ENCODE measurements at places on chromosomes 3 and 15.

DNA sequence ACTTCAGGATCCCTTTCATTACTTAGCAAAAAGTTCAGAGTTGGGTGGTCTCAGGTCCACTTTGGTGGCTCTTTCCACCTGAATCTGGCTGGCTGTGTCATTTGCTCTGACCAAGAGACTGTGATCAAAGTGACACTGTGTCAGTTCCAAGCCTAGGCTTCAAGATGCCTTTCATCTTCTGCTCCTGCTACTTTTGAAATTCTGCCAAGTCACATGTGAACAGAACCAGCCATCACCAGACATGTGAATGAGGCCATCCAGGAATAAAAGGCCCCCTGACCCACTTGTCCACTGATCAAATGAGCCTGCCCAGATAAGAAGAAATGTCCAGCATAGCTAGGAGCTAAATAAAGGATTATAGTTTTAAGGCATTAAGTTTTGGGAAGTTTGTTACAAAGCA, 132.2 kb downstream of the OSBPL10 start:
- DNase-seq = no peak

- no peak for DNase-seq
Observed at GRCh38 chr3:46383211-46383950, 12.6 kb downstream of the CCR5 start.

- peak; percentile 36 for DNase-seq
Observed at GRCh38 chr3:161221806-161222600, 892 bp downstream of the NMD3 start.

- no peak for DNase-seq
Observed at GRCh38 chr15:65004993-65005392, 15.3 kb upstream of the SPG21 start.

GRCh38 chr15:45129651-45130129, at the start of the genes DUOX1 and DUOXA1:
Gene DUOX1, plus strand, starts transcription at chr15:45129994. Its CDS starts 1,973 bp downstream, at chr15:45131967.
Gene DUOXA1, minus strand, starts transcription at chr15:45129879. Its CDS starts 6,865 bp downstream, at chr15:45123014.
- no peak for DNase-seq

DNA sequence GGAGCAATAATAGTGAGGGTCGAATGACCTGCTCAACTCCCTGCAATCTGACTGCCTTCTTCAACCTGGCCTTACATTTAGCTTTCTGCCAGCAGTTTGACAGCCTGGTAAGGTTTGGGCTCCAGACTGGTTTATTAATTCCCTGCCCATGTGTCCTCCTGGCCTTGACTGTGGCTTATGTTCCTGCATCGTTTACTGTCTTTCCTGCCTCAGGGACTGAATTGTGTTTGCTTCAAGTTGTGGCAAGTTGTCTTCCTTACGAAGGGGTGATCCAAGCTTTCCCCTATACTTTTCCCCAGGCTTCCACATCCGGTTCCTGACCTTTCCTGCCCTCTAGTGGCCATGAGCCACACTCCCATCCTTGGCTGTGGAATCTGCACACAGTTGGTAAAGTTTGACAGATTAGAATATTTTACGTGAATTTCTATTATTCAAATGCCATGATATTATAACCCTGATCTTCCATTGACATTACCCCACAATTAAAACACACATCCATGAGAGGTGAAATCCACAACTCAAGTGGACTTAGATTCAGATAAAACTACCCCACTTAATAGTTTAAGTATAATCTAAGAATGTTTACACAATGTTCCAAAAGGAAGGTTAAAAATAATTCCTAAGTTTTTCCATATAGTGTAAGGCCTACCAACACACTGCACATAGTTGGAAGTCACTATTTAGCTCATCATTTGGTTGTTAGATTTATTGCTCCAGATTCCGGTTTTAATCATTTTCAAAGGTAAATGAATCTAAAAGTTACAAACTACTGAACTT, 95.7 kb downstream of the NEDD4 start:
- peak; percentile 47 for DNase-seq

GRCh38 chr15:92448370-92448769, 54.7 kb downstream of the ST8SIA2 start:
- DNase-seq = no peak

DNA sequence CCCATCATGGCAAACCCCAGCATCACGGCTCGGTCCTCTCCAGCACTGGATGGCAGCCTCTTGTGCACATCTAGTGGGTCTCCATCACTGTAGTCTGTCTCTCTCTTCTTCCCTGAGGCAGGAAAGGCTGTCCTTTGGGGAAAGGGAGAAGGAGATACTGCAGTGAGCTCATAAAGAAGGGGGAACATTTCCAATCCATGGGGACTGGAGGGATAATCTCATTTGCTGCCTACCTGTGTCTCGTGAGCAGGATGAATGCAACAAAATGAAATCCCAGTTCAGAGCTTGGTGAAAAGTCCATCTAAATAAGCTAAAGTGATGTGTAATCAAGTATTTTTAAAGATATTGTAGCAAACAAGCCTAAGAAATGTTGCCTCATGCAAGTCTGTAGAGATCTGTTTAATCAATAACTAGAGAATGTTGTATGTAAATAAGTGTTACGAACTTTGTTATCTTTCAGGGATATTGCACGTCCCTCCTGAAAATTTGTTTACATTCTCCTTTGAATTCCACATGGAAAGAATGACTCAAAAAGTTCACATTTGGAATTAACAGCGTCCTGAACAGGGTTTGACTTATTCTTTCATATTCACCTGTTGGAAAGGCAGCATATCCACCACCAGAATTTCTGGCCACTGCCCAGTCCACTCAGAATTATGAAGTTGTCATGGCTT, at the start of gene KCNMB3:
KCNMB3 (minus strand) TSS at position 312 of the 674 bp plus-strand sequence; CDS start at position 188, 124 bp downstream.
- DNase-seq = no peak

GRCh38 chr3:13278783-13279531, 141.2 kb downstream of the NUP210 start:
- DNase-seq = no peak

GRCh38 chr3:189355481-189356201, 183.9 kb downstream of the TPRG1 start:
- DNase-seq = no peak

DNA sequence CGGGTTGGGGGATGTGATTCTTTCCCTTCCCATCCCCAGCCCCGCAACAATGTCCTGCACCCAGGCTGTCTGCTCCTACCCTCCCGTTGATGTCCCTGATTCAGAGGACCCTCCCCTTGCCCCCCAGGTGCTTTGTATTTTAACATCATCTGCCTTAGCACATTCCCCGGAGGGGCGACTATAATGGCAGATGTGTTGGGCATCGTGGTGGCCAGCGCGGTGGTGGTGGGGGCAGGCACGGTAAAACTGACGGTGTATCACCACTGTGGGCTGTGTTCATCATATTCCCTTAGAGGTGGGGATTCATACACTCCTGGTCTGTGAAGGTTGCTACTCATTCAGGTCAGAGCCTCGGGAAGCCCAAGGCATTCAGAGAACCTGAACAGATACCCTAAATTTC, 173.0 kb downstream of the ADAMTS17 start:
- DNase-seq = no peak

DNA sequence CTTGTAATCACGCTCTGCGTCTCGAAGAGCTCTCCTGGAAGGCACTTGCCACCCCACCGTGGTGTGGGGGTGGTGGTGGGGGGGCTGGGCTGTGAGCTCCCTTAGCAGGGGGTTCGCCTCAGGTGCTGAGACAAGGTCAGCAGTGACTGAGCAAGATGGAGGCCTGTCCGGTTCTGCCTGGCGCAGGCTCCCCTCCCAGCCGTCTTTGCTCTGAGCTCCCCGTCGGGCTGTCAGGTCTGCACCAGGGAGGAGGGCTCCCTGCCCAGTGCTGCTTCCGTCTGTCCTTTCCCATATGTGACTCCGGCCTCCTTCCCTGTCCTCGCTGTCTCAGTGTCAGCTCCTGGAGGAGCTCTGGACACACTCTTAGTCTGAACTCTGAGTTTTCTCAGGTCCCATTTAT, 80.0 kb downstream of the PLXNA1 start:
- DNase-seq = no peak

- no peak for DNase-seq
Observed at GRCh38 chr15:39300451-39301153, 280.3 kb upstream of the THBS1 start.

DNA sequence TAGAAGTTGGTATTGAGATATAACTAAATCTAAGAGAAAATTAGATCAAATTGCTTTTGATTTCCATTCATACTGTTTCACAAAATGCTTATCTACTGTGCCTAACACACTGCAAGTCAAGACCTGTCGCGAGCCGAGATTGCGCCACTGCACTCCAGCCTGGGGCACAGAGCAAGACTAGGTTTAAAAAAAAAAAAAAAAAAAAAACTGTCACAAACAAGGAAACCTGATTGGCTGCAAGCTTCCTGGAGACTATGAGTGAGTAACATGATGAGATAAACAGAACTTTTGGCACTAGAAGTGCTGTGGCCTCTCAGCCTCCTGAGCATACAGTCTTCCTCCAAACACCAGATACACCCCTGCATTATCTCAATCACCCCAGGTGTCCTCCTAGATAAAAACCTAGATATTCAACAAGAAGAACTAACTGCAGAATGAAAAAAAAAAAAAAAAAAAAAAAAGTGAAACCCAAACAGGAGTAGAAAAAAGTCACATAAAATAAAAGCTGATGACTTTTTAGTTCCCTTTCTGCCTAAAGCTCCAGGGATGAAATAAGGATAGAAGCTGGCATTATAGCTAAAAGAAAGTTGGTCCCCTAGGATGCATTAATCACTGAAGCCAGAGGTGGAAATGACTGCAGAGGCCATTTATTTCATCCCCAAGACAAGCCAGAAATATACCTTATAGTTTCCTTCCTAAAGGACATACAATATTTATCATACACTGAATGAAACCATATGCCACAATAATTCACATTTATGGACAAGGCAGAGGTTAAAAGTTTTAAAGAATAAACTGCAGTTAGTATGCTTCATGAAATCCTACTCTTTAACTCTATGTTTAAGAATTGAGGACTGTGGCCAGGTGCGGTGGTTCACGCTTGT, 82.4 kb downstream of the P3H2 start:
- no peak for DNase-seq

DNA sequence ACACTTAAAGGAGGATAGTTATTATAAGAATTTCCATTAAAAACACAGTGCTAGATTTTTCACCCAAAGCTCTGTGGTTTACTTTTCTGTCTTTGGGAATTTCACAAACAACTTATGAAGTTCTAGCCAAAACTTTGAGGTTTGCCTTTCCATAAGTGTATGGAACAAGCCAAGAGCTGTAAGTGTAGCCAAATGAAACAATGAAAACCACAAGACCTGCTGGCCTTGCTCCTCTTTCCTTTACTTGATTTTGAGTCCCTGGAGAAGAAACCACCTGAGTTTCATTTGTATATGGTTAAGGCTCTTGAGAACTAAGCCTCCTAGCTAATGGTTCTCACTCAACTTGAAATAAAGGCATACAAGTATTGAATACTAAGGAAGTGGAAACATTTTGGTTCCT, 365.3 kb upstream of the EPHA3 start:
- no peak for DNase-seq

DNA sequence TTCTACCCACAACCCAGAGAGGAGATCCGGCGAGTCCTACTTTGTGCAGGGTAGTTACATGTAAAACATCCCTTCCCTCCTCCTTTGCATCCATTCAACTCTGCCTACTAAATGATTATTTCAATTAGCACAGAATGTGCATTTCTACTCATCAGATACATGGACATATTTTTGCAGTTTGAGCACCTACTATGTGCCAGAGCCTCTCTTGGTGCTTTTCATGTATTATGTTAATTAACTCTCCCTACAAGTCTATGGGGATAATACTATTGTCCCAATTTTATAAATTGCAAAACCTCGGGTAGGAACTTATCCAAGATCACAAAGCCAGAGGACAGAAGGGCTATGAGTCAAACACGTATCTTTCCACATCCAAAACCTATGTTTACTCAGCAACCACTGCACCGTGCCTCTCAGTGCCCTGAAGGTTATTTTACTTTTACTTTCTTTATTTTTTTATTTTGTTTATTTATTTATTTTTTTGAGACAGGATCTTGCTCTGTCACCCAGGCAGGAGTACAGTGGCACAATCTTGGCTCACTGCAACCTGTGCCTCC, 432.8 kb downstream of the MAGI1 start:
- no peak for DNase-seq

DNA sequence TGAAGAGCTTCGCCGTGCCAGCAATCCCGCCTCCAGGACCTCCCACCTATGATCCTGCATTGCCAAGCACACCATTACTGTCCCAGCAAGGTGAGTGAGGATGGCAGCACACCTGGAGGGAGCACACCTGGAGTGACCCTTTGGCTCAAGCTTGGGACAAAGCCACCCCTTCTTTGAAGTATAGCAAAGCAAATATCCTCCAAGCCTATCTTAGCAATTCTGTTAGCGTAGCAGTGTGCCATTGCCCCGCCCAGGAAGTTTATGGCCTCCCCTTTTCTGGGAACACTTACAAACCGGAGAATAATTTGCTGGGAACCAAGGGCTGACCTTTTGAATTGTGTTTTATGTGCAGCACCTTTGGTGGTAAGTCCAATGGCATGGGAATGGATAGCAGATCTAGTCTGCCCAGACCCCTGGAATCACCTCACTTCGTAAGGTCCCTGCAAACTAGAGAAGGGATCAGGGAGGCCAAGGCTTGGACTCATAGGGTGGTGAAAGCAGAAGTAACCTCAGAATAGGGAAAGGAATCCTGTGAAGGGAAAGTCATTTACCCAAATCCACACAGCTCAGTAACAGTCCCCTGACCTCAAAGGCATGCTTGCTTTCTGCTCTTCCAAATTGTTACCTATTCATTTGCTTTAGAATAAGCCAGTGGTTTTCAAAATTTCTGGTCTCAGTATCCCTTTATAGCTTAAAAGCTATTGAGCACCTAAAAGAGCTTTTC, 70.1 kb downstream of the HCN4 start:
- DNase-seq = no peak

DNA sequence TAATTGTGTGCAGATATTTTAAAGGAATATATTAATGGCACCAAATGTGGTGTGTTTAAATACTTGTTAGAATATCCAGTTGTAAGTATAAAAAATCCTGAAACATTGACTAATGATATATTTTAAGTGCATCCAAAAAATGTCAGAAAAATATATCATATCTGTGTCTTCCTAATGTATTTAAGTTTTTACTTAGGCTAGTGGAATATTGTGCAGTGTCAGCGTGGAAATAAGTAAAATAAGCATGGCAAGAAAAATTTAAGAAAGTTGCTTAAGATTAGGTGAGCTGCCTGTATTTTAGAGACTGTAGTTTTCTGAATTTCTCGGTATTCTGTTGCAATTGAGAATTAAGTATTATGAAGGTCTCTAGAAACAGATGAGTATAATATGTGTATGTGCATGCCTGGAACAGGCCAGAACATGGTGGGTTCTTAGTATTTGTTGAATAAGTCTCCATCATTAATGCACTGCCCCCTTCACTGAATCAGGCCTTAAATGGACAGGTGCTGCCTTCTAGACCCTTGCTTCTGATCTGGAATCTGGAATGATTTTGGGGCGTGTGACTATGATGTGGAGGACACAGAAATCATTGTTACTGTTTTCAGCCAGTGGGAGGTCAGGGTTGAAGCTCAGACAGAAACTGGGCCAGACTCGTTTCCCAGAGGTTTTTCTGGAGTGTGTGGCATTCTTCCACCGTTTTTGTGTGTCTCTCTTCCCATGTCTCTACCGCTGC, 86.1 kb downstream of the TRAK1 start:
- no peak for DNase-seq

- DNase-seq = no peak
Observed at GRCh38 chr3:101643861-101644613, 32.9 kb downstream of the ZBTB11 start.

GRCh38 chr3:124627501-124627908, 102.7 kb upstream of the UMPS start:
- no peak for DNase-seq

GRCh38 chr3:112687211-112687610, 46.3 kb upstream of the CCDC80 start:
- DNase-seq = no peak

GRCh38 chr3:129501630-129502029, 26.8 kb upstream of the RHO start:
- no peak for DNase-seq

- DNase-seq = no peak
Observed at GRCh38 chr3:140762746-140763145, 84.9 kb downstream of the TRIM42 start.

GRCh38 chr15:41878355-41878699, 15.5 kb downstream of the SPTBN5 start:
- DNase-seq = no peak
